ENCODE measurements at places on chromosomes 6 and 20.

DNA sequence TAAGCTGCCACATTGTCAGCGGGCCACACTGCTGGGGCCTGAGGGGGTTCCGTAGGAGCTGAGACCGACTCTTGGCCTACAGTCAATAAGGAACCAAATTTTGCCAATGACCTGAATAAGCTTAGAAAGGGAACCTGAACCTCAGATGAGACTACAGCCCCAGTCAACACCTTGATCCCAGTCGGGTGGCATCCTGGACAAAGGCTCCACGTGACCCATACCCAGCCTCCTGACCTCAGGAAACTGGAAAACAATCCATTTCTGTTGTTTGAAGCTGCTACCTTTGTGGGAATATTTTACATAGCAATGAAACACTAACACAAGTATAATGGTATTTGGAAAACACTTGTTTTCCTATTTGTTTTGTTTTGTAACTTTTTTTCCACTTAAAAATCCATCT is 179.9 kb upstream of the RALGAPA2 start:
- no peak for DNase-seq

- DNase-seq: no peak
Measured at GRCh38 chr20:2116170-2116940, 14.7 kb downstream of the STK35 start.

- DNase-seq: no peak
Measured at GRCh38 chr20:25252686-25253421, 5.0 kb downstream of the PYGB start.

DNA sequence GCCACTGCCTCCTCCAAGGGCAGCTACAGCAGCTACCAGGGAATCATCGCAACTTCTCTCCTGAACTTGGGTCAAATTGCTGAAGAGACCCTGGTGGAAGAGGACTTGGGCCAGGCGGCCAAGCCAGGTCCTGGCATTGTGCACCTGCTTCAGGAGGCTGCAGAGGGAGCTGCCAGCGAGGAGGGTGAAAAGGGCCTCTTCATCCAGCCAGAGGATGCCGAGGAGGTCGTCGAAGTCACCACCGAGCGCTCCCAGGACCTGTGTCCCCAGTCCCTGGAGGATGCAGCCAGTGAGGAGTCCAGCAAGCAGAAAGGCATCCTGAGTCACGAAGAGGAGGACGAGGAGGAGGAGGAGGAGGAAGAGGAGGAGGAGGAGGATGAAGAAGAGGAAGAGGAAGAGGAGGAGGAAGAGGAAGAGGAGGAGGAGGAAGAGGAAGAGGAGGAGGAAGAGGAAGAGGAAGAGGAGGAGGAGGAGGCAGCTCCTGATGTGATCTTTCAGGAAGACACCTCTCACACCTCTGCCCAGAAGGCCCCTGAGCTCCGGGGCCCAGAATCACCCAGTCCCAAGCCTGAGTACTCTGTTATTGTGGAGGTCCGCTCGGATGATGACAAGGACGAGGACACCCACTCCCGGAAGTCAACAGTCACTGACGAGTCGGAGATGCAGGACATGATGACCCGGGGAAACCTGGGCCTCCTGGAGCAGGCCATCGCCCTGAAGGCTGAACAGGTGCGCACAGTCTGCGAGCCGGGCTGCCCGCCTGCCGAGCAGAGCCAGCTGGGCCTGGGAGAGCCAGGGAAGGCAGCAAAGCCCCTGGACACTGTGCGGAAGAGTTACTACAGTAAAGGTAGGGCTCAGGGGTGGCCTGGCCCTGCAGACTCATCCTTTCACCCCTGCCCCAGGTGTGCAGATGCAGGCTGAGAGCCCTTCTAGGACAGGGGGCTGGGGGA is 43.7 kb downstream of the MYT1 start:
- no peak for DNase-seq

GRCh38 chr6:163756079-163756478 is 341.6 kb downstream of the QKI start:
- no peak for DNase-seq

GRCh38 chr20:45469336-45470261 is at the start of gene WFDC2:
TSS of gene WFDC2 (plus strand) at chr20:45469753. CDS start at chr20:45469782, 29 bp downstream.
- no peak for DNase-seq

DNA sequence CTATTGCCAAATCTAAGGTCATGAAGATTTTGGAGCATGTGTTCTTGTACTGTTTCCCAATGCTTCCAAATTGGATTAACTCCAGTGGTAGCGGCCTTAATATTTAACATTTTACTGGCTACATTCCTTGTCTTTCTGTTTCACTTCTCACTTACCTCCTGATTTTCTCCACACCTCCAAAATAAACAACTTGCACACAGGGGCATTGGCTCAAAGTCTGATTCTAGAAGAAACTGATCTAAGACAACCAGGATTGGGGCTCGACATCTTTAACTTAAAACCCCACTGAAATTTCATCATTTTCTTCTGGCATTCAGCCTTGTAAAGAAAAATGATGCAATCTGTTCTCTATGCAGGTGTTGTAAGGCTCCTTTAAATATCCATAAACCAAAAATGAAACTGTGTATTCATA is 557.9 kb upstream of the ID4 start:
- DNase-seq: no peak

DNA sequence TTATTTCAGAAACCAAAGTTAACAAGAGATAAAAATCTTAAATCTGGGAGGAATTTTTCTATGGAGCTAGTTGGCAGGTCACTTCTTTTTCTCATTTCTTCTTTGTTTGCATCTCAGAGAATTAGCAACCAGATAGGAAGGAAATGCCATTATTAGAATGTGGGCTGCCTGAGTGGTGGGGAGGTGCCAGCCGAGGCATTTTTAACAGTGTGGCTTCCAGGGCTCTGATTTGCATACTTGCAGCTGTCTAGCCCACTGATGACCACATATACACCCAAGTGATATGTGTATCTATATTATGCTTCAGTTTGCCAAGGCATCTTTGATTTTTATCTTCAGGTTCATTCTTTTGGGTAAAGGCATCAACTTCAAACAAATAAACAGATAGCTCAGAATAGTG is 206.7 kb downstream of the CLIC5 start:
- no peak for DNase-seq

DNA sequence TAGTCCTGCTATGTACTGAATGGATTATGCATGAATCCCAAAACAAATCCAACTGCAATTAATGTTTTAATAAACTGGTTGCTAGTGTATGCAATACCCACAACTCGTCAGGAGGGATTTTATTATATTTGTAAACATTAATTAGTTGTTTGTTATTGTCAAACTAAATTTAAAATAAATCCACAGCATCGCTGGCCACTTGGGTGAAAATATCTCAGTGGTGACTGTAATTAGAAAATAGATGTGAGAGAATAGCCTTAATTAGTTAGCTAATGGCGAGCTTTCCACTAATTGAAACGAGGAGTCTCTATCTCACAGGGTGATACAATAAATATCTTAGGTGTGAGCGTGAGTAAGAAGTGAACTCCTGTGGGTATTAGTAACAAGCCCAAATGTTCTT is 176.8 kb downstream of the LINC00237 start:
- no peak for DNase-seq

- DNase-seq: peak; percentile 50
Measured at GRCh38 chr6:96520171-96521115, 1.2 kb upstream of the UFL1 start.

DNA sequence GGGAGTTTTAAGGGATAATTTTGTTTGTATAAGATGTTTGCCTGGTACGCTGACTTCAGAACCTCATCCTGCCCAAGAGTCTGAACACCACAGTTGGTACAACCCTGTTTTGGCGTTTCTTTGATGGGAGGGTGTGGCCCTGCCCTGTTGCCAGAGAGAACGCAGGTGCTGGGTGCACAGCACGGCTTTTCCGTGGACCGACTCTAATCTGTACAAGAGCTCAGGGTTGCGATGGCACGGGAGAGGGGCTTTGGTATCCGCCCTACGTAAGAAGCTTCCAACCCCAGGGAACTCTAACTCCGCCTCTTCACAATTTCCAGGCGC is 1.3 kb downstream of the CYP24A1 start:
- DNase-seq: no peak

GRCh38 chr6:160315310-160315709 is 32.9 kb upstream of the SLC22A3 start:
- DNase-seq: no peak

- DNase-seq: no peak
Measured at GRCh38 chr6:156780962-156781853, 4.0 kb downstream of the ARID1B start.

DNA sequence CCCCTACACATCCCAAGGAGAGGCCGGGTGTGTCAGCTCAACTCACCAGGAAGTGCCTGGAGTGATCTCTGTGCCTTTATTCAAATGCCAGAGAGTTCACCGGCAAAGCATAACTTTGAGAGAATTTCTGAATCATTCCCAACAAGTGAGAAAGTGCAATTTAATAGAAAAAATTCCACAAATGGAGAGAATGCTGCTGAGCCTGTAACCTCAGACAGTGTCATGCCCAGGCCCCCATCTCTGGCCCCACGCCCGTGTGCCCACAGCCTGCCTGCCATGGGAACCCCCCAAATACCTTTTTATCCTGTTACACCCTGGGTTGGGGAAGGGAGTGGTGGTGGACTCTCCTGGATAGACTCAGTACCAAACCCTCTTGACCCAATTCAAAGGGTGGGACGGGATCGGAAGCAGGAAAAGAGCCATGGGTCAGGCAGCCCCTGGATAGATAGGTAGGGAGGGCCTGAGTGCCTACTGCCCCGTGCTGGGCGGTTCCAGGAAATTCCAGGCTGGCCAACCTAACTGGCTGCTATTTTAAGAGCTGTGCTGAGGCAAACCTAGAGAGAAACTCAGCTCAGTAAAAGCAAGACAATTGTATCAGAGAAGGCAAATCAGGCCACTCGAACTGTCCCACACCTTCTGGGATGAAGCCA is 179.0 kb upstream of the FOXA2 start:
- DNase-seq: no peak

DNA sequence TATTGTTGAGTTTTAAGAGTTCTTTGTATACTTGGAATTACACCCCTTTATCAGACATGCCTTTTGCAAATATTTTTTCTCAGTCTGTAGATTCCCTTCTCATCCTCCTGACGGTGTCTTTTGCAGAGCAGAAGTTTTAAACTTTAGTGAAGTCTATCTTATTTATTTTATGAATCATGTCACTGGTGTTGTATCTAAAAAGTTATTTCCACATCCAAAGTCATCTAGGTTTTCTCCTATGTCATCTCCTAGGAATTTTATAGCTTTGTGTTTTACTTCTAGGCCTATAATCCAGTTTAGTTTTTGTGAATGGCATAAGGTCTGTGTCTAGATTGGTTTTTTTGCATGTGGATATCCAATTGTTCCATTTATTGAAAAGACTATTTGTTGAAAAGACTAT is 271.3 kb downstream of the KIF16B start:
- no peak for DNase-seq

GRCh38 chr20:39825524-39825923 is 863.4 kb downstream of the DHX35 start:
- no peak for DNase-seq

GRCh38 chr6:75167325-75167724 is 38.5 kb downstream of the COL12A1 start:
- DNase-seq: no peak

DNA sequence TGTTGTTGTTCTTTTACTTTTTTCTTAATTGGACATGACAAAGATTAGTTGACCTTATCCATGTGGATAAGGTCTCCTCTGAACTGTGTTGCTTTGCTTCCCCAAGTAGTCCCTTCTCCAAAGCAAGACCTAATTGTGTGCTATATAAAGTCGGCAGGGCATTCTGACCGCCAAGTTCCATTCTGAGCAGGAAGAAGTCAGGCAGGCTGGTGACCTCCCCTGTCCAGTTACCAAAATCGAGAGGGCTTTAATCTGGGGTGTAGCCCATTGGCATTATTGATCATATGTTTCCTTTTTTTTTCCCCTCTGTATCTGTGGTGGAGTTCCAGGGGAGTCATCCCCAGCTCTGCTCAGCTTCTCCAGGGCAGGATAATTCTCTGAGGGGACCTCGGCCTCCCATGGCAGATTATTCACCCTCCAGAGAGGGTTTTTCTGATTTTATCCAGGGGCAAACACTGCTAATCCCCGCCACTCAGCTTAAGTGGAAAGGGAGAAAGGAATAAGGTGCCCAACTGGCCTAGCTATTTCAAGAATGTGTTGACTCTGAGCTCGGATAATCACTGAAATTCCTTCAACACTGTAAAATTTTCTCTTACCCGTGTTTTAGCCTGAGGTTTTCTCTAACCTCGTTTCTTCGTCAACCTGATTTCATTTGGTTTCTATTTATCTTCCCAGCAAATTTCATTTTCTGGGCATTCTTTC is 71.8 kb upstream of the L3MBTL3 start:
- DNase-seq: no peak

GRCh38 chr20:1907586-1907985 is 12.4 kb downstream of the SIRPA start:
- DNase-seq: no peak

DNA sequence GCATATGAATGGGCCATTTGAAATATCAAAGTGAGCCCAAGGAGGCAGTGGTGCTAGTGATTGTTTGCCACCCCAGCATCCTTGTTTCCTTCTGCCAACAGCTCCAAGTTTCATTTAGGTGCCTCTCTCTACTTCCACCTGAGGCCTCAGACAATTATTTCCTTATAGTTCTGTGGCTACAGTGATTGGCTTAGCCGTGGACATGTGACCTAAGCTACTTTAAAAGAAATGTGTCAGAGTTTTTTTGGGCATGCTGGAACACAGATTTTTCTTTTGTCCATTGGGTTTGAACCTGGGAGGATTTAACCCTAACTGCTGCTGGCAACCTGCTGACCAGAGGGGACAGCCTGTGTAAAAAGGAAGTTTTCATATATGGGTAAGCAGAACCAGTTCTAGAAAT is 319.4 kb downstream of the CD109 start:
- DNase-seq: no peak

GRCh38 chr6:27126046-27126814 is 121.3 kb upstream of the PRSS16 start:
- DNase-seq: no peak

DNA sequence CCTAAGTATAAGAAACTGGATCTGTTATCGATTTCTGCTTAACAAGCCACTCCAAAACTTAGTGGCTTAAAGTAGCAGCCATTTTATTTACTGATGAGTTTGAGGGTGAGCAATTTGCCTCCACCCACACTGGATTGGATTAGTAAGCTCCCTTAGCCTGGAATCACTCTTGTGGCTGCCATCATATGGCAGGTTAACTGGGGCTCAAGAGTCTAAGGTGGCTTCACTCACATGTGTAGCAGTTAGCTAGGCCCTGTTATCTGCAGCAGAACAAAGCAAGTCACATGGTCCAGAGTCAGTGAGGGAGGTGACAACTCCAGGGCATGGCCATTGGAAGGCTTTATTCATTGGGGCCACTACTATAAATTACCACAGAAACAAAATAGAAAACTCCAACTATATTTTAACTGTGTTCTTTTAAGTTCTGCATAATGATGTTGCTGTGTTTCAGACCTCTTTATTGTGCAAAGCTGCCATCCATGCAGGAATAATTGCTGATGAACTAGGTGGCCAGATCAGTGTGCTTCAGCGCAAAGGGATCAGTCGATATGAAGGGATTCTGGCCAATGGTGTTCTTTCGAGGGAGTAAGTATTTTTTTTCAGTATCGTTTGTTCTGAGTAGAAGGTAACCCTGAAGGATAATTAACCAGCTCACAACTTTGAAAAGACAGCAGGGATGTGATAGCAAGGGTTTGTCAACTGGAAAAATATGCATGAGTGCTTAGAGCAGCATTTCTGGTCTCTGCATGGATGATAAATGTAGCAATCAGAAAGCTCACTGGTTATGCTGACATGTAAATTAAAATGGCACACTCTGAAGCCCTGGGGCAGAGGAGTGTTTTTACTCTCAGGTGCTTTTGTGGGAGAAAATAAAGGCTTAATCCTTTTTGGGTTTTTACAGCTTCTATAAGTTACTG is 49.6 kb downstream of the DCBLD1 start:
- no peak for DNase-seq

All from hematopoietic multipotent progenitor cell treated with erythropoietin and hydrocortisone succinate and interleukin-3 and kit ligand, for 8 days (in vitro differentiated cells).